NCI-H1105 (cell line): ENCODE measurements at places on chromosomes 1 and 21.

GRCh38 chr21:33387294-33387693 lies 15.9 kb upstream of the IFNGR2 start:
- DNase-seq: no peak

- no peak for DNase-seq
These were observed 10.0 kb downstream of the MAEL start for GRCh38 chr1:166999075-166999474.

GRCh38 chr21:39373634-39374033 lies 24.7 kb upstream of the HMGN1 start:
- no peak for DNase-seq

- no peak for DNase-seq
These were observed 29.1 kb downstream of the EIF2D start for GRCh38 chr1:206582971-206583706.

- no peak for DNase-seq
These were observed 374 bp downstream of the MAB21L3 start for GRCh38 chr1:116111524-116112021.

- DNase-seq: no peak
These were observed 229.6 kb upstream of the PLD5 start for GRCh38 chr1:242754125-242754524.

DNA sequence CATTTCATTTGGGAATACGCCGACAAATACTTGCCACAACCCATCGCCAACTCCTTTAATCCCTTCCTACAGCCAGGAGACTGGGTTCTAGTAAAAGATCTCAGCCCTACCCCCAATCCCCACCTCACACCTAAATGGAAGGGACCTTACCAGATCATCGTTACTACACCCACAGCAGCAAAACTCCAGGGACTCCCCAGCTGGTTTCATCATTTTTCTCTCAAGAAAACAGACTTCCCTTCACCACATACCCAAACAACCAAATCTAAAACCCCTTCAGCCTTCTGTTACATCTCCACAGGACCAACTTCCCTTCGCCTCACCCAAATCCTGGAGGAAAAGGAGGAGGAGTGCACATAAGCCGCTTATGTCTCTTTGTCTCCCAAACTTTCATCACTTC lies 23.7 kb upstream of the SLC2A5 start:
- DNase-seq: no peak

- DNase-seq: no peak
These were observed 20.8 kb upstream of the MACF1 start for GRCh38 chr1:39183503-39184353.

GRCh38 chr1:164703463-164703862 lies 144.5 kb downstream of the PBX1 start:
- DNase-seq: no peak

DNA sequence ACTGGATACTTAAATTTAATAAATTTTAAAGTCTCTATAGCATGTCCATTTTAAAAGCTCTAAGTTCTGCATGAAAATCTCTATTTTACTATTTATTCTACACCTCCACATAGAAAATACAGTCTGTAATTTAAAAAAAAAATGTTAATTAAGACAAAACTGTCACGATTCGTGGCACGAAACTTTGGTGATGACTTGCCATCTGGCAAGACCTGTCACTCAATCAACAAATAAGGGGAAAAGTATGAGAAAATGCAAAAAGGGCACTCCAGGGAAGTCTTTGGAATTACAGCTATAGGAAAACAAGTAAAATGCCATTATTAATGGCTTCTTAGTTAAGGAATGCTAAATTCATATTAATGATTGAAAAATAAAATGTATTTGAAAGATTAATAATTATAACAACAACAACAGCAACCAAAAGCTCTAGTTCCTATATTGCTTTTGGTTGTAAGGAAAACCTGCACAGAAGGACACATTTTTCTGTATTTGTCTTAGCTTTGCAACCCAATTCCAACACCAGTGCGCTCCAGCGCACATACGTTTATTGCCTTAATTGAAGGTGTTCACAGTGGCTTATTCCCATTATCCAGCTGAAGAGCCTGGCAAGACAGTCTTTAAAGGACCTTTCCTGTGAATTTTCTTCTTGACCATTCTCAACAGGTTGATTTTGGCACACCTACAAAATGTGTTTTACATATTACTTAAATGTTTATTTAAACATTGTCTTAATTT lies 107.8 kb downstream of the PLPPR5 start:
- DNase-seq: no peak

DNA sequence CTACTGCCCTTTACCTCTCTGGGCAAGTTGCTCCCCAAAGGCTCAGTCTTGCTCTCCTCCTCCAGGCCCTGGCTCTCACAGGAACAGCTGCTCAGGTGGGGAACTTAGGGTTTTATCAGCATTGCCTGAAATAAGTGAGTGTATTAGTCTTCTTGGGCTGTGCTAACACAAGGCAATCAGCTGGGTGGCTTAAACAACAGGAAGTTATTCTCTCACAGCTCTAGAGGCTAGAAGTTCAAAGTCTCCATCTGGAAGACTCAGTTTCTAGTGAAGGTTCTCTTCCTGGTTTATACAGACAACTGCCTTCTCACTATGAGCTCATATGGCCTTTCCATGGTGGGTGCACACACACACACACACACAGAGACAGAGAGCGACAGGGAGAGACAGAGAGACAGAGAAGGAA lies 2.8 kb upstream of the CD1C start:
- no peak for DNase-seq

DNA sequence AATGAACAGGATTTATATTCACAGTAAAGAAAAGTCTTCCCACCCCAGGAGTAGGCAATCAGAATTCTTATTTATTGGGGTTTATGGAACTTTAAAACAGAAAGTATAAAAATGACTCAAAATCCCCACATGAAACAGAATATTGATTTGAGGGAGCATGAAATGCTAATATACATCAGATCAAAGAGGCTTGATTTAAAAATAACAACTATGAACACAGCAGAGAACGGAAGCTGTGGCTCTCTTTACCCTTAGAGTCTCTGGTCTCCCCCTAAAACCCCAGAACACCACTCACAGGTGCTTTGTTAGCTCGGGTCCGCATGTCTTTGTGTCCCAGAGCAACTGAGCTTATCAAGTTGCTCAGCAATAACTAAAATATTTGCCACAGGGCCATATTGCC lies 31.2 kb upstream of the FASLG start:
- DNase-seq: no peak

DNA sequence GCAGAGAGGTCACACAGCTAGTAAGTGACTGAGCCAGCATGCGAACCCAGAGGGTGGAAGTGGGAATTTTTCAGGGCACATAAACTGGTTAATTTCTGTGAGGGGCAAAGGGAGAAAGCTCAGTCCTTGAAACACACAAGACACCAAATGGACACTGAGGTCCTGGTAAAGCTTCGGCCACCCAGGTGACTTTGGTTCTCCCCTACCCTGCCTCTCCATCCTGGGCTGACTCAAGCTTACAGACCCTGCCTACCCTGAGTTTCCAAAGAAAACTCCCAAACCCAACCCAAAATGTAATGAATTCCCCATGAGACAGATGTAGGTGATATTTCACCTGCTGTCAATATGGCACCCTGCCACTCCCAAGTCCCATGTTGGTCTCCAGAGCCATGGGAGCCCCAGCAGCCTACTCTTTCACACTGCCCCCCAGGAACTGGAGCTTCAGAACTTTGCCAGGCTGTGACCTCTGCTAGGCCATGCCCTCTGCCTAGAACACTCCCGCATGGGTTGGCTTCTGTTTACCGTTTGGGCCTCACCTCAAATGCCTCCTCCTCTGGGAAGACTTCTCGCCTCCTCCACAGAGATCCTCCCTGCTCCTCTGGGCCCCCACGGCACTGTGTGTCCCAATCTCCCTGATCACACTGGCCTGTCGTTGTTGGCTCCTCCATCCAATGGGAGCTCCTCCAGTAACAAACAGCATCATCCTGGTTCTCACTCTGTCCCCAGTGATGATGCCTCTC lies 3.7 kb upstream of the LRP8 start:
- no peak for DNase-seq

DNA sequence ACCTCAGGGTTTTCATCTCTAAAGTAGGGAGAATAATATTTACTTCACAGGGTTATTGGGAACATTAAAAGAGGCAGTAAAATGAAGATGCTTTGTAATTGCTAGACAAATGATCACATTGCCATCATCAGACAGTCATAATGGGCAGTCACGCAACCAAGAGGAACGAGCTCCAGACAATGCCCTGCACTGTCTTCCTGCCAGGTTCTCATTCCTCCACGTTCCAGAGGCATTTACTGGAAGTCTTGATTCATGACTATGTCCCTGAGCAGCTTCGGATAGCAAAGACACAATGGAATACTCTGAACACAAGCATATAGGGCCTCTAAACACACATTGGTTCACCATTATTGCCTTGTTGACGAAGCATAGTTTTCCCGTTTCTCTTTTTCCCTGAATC lies 389.7 kb downstream of the NTNG1 start:
- no peak for DNase-seq

DNA sequence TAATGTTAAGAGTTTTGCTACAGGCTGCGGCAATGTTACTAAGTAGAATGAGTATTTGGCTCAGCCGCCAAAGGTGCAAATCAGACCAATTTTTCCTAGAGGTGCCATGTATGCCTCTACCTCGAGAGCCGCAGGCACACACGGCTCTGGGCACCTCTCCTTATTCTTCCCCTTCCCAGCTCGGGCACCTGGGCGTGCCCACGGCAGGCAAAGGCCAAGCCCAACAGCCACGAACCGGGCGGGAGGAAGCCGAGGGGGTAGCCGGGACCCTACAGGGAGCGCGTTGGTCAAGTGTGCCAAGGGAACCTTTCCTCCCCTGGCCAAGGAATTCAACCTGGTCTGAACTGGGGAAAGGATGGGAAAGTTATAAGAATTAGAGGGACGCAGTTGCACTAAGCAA lies 31.0 kb downstream of the LRRC3 start:
- DNase-seq: no peak

- peak; percentile 83 for DNase-seq
These were observed at the start of gene DDAH1 for GRCh38 chr1:85465099-85465785. TSS of gene DDAH1 (minus strand) at chr1:85465159. CDS start at chr1:85465045, 114 bp downstream.

- no peak for DNase-seq
These were observed 54.9 kb upstream of the NBPF3 start for GRCh38 chr1:21385022-21385421.

- no peak for DNase-seq
These were observed 30.7 kb downstream of the PGM1 start for GRCh38 chr1:63623952-63624351.

GRCh38 chr1:150881331-150882070 lies 5.1 kb upstream of the ARNT start:
- no peak for DNase-seq

DNA sequence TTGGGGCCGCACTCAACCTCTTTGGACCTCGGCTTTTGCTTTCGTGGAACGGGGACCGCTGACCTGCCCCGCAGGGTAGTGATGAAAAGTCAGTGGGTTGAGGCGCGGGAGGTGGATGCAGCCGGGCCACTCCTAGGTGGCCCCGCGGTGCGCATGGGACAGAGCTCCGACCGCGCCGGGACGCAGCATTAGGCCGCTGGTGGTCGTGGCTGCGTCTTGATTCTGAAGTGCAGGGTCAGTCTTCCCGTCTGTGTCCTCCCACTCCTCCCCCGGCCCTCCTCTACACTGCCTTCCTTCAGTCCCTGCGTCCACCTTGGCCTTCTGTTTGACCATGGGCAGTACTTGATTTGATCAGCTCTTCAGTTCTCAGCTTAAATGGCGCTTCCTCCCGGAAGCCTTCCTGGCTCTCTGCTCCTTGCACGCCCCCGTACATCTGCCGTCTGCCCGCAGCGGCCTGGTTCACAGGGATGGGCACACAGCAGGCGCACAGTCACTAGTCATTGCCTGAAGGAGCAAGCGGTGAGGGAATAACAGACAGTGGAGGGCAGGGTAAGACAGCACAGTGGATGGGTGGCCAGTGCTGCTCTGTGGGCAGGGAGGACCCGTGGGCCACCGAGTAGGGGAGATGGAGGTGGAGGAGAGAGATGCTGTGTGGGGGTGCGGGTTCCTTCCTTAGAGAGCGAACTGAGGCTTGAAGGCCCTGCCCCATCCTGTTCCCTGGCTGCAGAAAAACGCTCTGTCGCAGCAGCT lies 633 bp downstream of the THEMIS2 start:
- DNase-seq: no peak

- no peak for DNase-seq
These were observed 16.9 kb upstream of the THRAP3 start for GRCh38 chr1:36207339-36207738.

GRCh38 chr1:151708891-151709290 lies 7.7 kb downstream of the CELF3 start:
- no peak for DNase-seq

- no peak for DNase-seq
These were observed 11.8 kb downstream of the TMEM240 start for GRCh38 chr1:1528301-1529267.

GRCh38 chr1:41580520-41581172 lies 96.2 kb upstream of the EDN2 start:
- DNase-seq: no peak

- DNase-seq: peak; percentile 15
These were observed 19.5 kb downstream of the TEX35 start for GRCh38 chr1:178532392-178532791.

DNA sequence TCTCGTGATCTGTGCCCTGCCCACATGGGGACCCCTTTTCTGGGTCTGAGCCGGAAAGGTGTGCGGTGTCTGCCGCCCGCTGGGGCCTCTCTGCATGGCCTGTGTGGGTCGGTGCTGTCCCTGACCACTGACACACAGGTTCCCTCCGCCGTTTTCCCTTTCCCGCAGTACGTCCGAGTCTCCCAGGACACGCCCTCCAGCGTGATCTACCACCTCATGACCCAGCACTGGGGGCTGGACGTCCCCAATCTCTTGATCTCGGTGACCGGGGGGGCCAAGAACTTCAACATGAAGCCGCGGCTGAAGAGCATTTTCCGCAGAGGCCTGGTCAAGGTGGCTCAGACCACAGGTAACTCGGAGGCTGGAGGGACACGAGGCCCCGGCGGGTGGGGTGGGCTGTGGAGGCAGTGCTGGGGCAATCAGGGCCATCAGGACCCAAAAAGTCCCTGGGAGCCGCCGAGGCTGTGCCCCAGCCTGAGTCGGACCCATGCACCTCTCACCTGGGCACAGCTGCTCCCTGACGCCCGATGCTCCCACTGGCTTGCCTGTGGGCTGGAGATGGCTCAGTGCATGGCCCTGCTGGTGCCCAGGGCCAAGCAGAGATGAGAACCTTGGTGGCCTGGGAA lies 13.3 kb downstream of the TRPM2 start:
- no peak for DNase-seq

GRCh38 chr1:20719871-20720620 lies 2.2 kb upstream of the KIF17 start:
- DNase-seq: no peak

DNA sequence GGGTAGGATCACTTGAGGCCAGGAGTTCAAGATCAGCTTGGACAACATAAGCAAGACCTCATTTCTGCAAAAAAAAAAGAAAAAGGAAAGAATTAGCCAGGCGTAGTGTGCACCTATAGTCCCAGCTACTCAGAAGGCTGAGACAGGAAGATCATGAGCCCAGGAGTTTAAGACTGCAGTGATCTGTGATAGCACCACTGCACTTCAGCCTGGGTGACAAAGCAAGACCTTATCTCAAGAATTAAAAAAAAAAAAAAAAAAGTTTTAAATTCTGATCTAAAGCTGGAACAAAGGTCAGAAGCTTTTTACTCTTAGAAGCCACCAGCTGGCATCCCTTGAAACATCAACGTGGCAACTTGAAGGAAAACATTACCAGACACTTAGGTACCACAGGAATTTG lies 45.3 kb downstream of the HENMT1 start:
- no peak for DNase-seq

GRCh38 chr1:112790920-112791722 lies 76.0 kb upstream of the PPM1J start:
- DNase-seq: no peak

GRCh38 chr1:211813590-211813989 lies 17.0 kb downstream of the LPGAT1 start:
- no peak for DNase-seq

GRCh38 chr1:42978317-42979035 lies 19.8 kb upstream of the SLC2A1 start:
- DNase-seq: no peak

GRCh38 chr1:17289721-17290120 lies 18.3 kb upstream of the PADI4 start:
- no peak for DNase-seq
